ENCODE measurements at places on chromosomes 3 and 15. TPM values are rescaled to one million over a fixed set of nuclear protein-coding genes. Genes with fewer than 3 reads are reported as not detected.

SERINC4 gene
- total RNA-seq, result not detected

FEZF2 gene
- total RNA-seq, result 9.1 TPM

GRCh38 chr3:13142552-13143380 lies 69.5 kb upstream of the IQSEC1 start:
- DNase-seq, result no peak

DNA sequence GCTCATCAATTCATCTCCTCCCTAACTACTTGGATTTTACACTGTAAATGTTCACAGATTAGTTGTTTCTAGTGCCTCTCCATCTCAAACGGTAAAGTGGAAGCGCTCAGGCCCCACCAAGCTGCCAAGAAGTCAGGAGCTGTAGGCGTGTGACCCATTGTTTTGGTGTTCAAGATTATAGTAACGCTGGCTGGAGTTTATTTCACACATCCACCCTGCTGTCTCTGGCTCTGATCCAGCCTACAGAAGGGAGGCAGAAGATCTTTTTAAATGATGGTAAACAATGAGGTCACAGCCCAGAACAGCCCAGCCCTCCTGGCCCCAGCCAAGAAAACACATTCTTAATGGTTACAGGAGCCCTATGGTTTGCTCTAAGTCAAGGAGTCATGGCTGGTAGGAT lies 25.7 kb upstream of the GALNT15 start:
- no peak for DNase-seq

DNA sequence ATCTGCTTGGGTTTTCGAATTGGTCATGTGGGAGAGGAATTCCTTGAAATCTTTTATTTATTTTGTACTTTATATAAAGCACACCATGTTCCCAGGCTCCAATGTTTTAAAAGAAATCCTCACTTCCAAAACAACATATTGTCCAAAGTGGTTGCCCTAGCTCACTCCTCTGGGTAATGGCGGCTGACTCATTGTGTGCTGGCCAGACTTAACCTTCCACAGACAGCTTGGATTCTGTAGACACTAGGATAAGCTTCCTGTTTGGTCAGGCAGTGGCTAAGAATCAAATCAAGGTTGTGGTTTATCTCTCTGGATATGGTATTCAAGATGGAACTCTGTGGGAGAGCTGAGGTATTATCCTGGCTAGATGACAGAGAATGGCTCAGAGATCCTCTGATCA lies 55.8 kb upstream of the FAM98B start:
- no peak for DNase-seq
